Activated naive CD8-positive, alpha-beta T cell treated with anti-CD3 and anti-CD28 coated beads for 36 hours (primary cell): ENCODE measurements at places on chromosomes 7 and 10.

GRCh38 chr10:47379445-47379785, 4.7 kb downstream of the ZNF488 start:
- DNase-seq = no peak

GRCh38 chr10:108399465-108399864, 1235.0 kb upstream of the SORCS1 start:
- no peak for DNase-seq

DNA sequence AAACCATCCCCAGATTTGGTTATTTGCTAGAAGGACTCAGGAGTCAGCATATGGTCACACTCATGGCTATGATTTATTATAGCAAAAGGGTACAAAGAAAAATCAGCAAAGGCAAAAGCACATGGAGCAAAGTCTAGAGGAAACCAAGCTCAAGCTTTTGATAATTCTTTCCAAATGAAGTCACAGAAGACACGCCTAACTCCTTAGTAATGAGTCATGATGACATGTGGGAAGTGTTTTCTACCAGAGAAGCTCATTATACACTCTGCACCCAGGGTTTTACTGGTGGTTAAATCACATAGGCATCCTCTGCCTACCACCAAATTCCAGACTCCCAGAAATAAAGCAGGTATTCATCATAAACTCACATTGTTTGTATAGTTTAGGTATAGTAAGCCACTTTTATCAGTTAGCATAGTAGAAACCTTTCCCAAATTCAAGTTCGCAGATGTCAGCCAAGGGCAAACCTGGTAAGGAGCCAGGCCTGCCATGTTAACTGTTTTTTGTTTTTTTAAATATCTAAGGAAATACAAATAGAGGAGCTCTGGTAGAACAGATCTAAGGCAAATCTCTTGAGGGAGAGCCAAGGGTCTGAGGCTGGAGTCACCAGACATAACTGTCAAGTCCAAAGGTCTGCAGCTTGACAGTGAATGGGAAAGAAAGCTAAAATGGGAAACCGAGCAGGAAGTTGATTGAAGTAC, 15.4 kb upstream of the HIBADH start:
- DNase-seq = no peak

DNA sequence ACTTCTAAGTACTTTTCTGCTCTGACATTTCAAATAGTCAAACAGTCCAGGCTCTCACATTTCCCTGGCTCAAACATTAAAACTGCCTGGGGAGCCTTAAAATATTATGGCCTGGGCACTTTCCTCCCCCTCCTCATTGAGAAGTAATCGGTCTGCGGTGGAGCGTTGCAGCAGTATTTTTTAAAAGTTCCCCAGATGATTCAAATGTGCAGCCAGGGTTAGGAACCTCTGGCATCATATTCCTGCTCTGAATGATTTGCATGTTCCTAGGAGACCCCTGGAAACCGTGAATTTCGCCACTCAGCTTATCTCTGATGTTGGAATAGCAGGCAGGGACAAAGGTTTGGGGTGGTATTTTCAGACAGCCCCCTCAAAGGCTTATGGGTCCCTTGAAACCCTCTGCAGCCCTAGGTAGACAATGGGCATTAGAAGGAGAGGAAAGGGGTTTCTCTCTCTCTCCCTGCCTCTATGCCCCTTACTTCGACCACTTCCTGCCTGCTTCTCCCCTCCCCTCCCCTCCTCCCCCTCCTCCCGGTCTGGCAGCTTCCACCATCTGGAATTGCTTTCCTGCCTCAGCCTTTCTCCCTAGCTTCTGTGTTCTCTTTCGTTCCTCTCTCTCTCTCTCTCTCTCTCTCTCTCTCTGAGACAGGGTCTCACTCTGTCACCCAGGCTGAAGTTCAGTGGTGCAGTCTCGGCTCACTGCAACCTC, 622.2 kb downstream of the GALNT17 start:
- DNase-seq = no peak

GRCh38 chr7:4168541-4168940, 513.6 kb upstream of the FOXK1 start:
- DNase-seq = no peak

- DNase-seq = peak; percentile 53
These were observed 747 bp downstream of the GDI2 start for GRCh38 chr10:5812283-5813090.

GRCh38 chr10:31359979-31360378, 41.0 kb downstream of the ZEB1 start:
- no peak for DNase-seq

DNA sequence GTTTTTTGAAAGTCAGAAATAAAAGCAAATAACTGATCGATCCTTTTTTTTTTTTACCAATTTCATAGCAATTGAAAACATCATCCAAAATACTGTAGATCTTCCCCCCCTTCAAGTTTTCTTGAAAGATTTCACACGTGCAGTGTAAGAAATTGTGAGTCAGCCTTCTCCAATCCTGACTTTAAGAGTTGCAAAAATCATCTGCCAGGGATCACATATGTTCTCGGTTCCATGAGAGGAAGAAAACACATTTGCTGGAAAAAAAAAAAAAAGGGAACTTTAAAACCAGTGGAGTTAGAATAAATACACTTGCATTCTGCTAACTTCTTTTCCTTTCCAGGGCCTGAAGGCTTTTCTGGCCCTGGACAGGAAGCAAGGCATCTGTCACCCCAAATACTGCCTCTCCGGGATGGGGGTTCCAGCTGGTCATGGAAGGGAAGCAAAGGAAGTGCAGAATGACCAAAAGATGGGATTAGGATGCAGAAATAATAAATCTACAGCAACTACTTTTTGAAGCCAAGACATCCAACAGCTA, 198.4 kb upstream of the KIAA1217 start:
- no peak for DNase-seq

- DNase-seq = no peak
These were observed 16.1 kb downstream of the TARP start for GRCh38 chr7:38257350-38257677.

- no peak for DNase-seq
These were observed 614.5 kb upstream of the ZWINT start for GRCh38 chr10:56975513-56975912.

DNA sequence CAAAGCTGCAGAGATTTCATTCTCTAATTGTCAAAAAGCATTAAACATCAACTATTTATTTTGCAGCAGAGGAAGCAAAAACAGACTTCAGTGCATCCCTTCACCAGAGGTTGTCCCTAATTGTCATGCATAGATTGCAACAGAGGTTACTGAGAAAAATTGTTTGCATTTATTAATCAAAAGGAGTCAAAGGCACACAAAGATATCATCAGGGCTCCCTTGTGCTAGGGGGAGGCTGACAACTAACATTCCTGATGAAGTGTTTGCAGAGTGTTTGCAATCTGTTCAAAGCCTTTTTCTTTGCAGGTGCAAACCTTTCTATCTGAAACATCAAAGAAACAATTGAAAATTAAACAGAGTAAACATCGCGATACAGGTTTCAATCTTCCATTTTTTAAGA, 227.5 kb downstream of the TEX36 start:
- no peak for DNase-seq

- no peak for DNase-seq
These were observed 7.4 kb downstream of the HK1 start for GRCh38 chr10:69285699-69286098.

DNA sequence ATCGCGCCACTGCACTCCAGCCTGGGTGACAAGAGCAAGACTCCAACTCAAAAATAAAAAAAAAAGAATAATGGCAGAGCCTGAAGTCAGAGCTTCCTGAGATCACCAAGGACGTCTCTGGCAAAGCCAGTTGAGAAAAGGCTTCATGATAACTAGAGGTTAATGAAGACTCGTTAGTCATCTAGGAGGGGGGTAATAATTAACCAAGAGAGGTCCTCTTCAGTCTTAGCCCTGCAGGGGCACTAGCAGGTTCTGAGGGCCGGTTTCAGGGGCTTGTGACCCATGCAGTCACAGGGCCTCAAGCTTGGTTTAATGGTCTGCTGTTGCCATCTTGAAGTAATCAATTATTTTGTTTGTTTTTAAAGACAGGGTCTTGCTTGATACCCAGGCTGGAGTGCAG, 28.6 kb upstream of the PROSER2 start:
- DNase-seq = no peak

- DNase-seq = no peak
These were observed 11.7 kb downstream of the HSPA12A start for GRCh38 chr10:116730464-116731260.

- DNase-seq = no peak
These were observed 311.9 kb downstream of the TCERG1L start for GRCh38 chr10:130999376-131000202.

GRCh38 chr10:71323407-71323806, 4.3 kb downstream of the SLC29A3 start:
- DNase-seq = no peak

- DNase-seq = no peak
These were observed 76.0 kb downstream of the LRMDA start for GRCh38 chr10:75507469-75507868.

DNA sequence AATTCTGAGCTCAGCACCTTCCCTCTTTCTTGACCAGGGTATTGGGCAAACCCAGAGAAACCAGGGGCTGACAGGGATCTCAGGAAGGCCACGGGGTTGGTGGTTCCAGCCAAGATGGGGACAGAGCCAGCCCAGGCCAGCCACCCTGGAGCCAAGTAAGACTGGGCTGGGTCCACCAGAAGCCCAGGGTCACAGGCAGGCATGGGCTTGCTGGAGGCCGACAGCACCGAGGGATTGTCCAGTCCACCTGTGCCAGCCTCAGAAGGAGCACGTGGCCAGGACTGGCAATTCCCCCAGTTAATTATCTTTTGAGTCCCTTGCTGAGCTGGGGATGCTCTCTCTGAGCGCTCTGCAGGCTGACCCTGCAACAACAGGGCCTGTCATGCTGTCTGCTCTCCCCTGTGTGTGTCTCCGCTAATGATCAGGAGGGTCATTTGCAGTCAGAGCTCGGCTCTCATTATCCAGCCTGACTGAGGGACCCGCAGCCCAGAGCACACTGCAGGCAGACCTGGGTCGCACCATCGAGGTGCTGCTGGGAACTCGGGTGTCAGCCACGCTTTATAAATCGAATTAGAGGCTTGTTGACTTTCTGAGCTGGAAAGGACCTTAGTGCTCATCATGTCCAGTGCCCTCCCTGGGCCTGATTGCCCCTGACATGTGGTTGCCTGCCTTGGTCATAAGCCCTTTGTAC, 69.5 kb upstream of the PPIF start:
- DNase-seq = no peak

DNA sequence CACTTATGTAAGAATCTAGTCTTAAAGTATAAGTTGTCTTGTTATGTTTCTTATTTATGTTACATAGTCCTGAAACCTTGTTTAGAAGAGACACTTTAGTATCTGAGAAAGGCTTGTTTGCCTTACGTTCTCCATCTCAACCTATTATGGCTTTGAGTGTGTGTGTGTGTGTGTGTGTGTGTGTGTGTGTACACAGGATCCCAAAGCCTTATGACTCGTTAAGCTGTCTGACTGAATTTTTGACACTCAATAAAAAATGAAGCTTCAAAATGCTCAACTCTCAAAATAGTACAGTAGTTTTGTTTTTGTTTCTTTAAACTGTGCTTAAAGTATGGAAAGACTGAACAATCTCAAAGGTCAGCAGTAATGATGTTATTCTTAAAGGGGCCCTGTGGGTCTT, 18.0 kb downstream of the CALU start:
- no peak for DNase-seq

- no peak for DNase-seq
These were observed 38.4 kb upstream of the PSAP start for GRCh38 chr10:71889388-71889987.

DNA sequence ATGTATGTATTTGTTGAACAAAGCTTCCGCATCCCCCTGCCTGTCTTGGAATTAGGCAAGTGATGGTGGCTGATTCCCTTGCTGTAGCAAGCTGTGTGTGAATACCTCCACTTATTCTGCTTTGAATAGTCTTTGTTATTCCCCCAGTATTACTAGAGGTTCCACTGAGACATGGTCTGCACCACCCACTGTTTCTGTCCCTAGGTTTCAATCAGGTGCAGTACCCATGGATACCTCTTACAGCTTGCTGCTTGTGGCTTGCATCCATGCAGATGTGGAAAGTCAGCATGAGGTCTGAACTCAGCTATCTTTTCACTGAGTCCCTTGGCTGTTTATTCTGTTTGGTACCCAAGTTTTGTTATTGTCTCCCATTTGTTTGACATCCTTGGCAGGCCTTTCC, 447.4 kb downstream of the GRM8 start:
- DNase-seq = no peak

DNA sequence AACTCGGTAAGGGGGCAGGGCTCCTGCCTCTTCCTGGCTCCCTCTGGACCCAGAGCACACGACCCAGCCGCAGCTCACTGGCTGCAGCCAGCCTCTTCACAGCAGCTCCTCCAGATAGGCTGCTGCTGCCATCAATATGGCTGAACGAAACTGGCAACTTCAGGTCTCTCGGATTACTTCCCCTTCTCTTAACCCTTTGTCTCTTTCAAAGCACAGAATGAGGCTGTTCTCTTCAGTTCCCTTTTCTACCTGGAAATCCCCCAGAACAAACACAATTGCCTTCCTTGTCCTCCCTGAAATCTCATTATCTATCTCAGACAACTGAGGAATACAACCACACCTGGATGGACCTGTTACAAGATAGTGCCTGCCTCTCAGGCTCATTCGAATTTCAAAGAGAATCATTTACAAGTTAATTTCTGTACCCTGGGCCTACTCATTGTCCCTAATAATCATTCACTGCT, 193.4 kb upstream of the MBL2 start:
- no peak for DNase-seq

GRCh38 chr10:74488907-74489306, 337.5 kb upstream of the KAT6B start:
- DNase-seq = no peak

GRCh38 chr10:23150091-23150490, 42.0 kb upstream of the PTF1A start:
- DNase-seq = no peak

GRCh38 chr7:117750612-117751563, 122.4 kb downstream of the CTTNBP2 start:
- DNase-seq = no peak

DNA sequence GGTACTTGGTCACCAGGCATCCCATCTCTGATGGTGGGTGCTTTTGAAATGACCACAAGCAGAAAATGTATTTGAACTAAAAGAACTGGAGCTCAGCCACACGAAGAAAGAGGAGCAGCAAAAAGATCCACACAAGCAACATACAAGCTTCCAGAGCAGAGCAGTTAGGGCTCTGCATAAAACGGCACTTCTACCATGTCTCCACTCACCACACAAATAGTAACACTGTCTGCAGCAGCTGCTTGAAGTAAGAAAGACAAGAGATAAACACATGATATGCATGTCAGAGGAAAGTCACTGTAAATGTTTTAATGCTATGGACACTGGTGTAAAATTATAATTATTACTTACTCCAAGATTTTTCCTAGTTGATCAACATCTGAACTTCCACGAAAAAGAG, 32.5 kb upstream of the FAM133B start:
- no peak for DNase-seq
